SHP77 (cell line): ENCODE measurements at places on chromosomes 2 and 18.

- no peak for DNase-seq
Observed at GRCh38 chr2:235279965-235280364, 213.9 kb upstream of the AGAP1 start.

DNA sequence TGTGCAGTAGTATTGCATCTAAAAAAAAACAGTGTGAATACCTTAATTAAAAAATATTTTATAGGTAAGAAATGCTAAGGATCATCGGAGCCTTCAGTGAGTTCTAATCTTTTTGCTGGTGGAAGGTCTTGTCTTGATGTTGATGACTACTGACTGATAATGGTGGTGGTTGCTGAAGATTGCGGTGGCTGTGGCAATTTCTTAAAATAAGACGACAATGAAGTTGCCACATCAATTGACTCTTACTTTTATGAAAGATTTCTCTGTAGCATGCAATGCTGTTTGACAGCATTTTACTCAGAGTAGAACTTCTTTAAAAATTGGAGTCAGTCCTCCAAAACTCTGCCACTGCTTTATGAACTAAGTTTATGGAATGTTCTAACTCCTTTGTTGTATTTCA, 36.2 kb downstream of the GLS start:
- DNase-seq: no peak

- DNase-seq: no peak
Observed at GRCh38 chr2:39375917-39376316, 61.2 kb downstream of the MAP4K3 start.

- DNase-seq: no peak
Observed at GRCh38 chr2:64686283-64686956, 32.7 kb upstream of the SERTAD2 start.
